Left forelimb (tissue), 1 donor: ENCODE measurements at places on chromosomes 1 and 21.

- no peak for DNase-seq
These were observed 853 bp upstream of the RRAGC start for GRCh38 chr1:38860454-38860795.

DNA sequence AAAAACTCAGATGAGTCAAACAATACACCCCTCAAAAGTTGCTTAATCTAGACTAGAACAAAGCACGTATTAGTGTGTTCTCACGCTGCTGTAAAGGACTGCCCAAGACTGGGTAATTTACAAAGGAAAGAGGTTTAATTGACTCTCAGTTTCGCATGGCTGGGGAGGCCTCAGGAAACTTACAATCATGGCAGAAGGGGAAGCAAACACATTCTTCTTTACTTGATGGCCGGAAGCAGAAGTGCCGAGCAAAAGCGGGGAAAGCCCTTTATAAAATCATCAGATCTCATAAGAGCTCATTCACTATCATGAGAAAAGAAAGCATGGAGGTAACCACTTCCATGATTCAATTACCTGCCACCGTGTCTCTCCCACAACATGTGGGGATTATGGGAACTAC, 10.1 kb downstream of the JAM2 start:
- no peak for DNase-seq

GRCh38 chr21:45175326-45176095, 101.1 kb downstream of the ADARB1 start:
- peak; percentile 53 for DNase-seq

DNA sequence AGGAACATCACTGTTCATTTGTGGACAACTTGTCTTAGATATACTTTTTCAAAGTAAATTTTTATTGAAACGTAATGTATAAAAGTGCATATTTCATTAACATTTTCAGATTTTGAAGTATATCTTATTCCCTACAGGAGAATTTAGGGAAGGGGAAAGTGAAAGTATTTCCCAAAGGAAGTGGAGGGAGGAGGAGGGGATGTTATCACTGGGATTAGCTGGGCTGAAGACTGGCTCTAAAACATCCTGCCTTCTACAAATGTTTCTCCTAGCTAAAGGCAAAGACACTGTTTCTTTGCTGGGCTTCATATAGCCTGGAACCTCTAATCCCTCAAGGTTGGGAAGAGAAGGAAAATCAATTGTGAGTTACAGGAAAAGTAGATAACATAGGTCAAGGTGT, 7.1 kb upstream of the ZNF697 start:
- DNase-seq: no peak

DNA sequence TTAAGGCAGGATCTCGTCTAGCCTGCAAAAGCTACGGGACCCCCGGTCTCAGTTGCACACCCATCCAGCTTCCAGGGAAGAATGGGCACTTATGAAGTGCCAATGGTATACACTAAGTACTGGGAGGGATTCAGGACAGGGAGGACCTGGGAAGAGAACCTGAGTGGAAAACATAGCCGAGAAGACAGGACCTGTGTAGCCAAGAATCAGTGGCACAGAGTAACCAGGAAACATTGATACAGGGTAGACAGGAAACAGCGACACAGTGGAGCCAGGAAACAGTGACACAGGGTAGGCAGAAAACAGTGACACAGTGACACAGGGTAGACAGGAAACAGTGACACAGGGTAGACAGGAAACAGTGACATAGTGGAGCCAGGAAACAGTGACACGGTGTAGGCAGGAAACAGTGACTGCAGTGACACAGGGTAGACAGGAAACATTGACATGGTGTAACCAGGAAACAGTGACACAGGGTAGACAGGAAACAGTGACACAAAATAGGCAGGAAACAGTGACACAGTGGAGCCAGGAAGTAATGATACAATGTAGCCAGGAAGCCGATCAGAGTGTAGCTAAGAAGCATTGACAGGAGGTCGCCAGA, 138.0 kb upstream of the ARHGEF16 start:
- no peak for DNase-seq

- no peak for DNase-seq
These were observed 98.6 kb upstream of the KRTAP19-8 start for GRCh38 chr21:31136891-31137290.

DNA sequence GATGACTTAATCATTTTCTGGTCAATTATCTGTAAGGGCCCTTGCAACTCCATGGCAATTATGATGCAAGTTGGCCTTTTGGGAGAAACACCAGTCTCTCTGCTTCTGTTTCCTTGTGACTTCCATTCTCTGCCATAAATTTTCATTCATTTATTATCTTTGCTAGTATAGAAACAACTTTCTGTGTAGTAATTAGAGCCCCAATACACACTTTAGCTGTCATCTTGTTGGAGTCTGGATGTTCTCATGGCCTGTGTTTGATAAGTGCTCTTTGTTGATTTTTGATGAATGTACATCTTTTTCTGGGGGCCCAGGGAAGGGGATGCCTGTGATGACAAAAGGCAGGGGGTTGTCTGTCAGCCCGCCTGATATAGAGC, 22.4 kb downstream of the PROX1 start:
- no peak for DNase-seq

- DNase-seq: no peak
These were observed 181.5 kb downstream of the NPHP4 start for GRCh38 chr1:5810553-5811270.

GRCh38 chr21:31397939-31398338, 53.9 kb upstream of the TIAM1 start:
- DNase-seq: no peak

GRCh38 chr21:39531064-39531463, 79.3 kb downstream of the SH3BGR start:
- DNase-seq: no peak

- DNase-seq: no peak
These were observed 18.4 kb upstream of the CD101 start for GRCh38 chr1:116983112-116983511.

- DNase-seq: no peak
These were observed 211.1 kb downstream of the MRPL39 start for GRCh38 chr21:25396135-25396711.

- DNase-seq: no peak
These were observed at the start of gene EPHB2 for GRCh38 chr1:22710701-22711049. TSS of gene EPHB2 (plus strand) at chr1:22710839. CDS start at chr1:22710983, 144 bp downstream.

GRCh38 chr1:36091141-36091540, 2.4 kb downstream of the ADPRS start:
- no peak for DNase-seq

- no peak for DNase-seq
These were observed 50.5 kb downstream of the ABCD3 start for GRCh38 chr1:94468708-94469107.

DNA sequence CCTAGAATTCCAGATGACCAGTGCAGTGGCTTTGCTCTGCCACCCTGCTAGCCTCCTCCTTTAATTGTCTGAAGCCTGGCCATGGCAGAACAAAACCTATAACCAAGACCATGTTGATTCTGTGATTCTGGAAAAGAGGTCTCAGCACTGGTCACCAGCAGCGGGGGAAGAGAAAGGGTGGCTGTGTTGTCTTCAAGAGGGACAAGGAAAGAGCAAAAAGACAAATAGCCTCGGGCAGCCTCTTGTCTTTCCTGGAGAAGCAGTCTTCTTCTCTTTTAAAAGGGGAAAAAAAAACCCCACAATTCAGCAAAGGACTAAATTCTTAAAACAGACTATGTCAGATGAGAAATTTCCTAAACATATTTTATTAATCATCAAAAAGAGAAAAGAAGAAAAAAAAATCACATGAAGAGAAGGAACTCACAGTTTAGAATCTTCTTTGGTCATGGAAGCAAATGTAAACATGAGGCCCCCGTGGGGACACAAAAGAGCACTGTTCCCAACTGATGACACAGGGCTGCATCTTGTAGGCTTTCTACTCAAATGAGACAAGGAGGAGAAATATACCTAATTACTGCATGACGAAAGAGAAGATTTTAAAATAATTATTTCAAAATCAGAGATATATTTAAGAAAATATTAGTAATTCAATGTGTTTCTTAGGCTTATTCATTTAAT, 36.3 kb upstream of the RAP1GAP start:
- DNase-seq: no peak

DNA sequence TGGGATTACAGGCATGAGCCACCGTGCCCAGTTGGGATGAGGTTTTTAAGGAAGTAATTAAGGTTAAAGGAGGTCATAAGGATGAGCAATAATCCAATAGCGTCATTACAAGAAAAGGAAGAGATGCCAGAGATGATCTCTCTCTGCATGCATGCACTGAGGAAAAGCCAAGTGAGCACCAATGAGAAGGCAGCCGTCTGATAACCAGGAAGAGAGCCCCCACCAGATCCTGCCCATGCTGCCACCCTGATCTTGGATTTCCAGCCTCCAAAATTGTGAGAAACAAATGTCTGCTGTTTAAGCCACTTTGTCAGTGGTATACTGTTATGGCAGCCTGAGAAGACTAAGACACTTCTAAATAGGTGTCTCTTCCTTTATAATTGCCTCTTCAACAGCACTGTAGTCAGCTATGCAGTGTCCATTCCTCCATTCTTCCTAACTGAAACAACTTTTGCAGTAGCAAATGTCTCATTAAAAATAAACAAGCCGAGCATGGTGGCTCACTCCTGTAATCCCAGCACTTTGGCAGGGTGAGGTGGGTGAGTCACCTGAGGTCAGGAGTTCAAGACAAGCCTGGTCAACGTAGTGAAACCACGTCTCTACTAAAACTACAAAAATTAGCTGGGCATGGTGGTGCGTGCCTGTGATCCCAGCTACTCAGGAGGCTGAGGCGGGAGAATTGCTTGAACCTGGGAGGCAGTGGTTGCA, 216.2 kb upstream of the RUNX1 start:
- no peak for DNase-seq

DNA sequence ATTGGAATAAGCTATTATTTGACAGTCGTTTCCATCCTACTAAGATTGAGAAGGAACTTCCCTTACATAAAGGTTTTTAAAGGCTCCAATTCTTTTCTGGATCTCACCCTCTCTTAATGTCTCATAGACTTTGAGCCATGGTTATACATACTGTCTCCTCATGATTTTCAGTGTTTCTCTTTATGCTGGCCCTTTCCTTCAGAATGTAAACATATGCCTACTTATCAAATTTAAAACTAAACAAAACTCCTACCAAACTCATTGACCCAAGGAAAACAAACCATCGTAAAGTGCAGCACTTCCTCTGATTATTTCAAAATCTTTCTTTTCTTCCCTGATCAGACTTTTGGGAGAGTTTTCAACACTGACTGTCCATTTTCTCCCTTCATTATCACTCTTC, 163.4 kb upstream of the DPYD start:
- DNase-seq: no peak

GRCh38 chr1:37858931-37859506, 373 bp downstream of the MTF1 start:
- DNase-seq: no peak

GRCh38 chr1:118077331-118078045, 107.5 kb downstream of the SPAG17 start:
- no peak for DNase-seq
